ENCODE measurements at places on chromosomes 4 and X.

- DNase-seq: no peak
These were observed 25.6 kb upstream of the TADA2B start for GRCh38 chr4:7017446-7018048.

GRCh38 chr4:169795585-169795984, 37.8 kb upstream of the HPF1 start:
- no peak for DNase-seq

- no peak for DNase-seq
These were observed 7.0 kb downstream of the FGFRL1 start for GRCh38 chr4:1018147-1019020.

DNA sequence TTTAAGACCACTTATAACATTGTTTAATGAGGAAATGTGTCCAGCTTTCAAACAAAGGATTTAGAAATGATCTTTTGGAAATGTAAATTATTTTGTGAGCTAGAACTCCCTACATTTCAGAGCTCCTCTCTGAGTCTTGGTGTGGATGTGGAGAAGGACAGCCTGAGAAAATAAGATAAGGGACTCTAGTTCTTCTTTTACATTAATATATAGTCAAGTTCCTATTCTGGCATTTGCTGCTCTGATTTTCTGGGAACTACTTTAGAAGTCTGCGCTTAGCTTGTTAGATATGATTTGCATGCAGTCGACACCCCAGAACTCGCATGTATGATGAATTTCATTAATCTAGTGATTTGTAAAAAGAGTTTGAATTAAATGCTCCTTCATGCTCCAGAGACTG, 45.5 kb downstream of the TSPAN7 start:
- no peak for DNase-seq

GRCh38 chr4:183906739-183907651, 1.9 kb downstream of the STOX2 start:
- peak; percentile 6 for DNase-seq

DNA sequence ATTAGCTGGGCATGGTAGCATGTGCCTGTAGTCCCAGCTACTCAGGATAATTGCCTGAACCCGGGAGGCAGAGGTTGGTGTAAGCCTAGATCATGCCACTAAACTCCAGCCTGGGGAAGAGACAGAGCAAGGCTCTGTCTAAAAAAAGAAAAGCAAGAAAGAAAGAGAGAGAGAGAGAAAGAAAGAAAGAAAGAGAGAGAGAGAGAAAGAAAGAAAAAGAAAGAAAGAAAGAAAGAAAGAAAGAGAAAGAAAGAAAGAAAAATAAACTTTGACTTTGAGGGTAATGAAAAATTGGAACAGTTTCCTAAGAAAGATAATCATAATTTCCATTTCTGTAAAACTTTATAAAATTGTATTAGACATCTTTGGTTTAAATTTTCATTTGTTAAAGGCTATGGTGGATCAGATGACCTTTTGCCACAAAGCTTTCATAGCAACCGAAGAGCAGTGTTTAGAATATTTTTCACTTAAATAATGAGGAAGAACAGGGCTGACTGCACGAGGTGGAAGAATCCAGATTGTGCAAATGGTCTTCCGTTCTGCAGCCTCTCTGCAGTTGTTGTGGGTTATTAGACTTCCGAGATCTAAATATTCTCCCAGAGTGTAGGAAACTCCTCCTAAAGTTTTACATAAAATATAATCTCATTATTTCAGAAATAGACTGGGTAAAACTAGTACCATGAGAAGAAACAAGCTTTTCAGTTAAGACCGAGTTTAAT, 55.9 kb downstream of the RBM47 start:
- DNase-seq: no peak

- no peak for DNase-seq
These were observed 507.9 kb downstream of the MID1IP1 start for GRCh38 chrX:39309018-39309635.

DNA sequence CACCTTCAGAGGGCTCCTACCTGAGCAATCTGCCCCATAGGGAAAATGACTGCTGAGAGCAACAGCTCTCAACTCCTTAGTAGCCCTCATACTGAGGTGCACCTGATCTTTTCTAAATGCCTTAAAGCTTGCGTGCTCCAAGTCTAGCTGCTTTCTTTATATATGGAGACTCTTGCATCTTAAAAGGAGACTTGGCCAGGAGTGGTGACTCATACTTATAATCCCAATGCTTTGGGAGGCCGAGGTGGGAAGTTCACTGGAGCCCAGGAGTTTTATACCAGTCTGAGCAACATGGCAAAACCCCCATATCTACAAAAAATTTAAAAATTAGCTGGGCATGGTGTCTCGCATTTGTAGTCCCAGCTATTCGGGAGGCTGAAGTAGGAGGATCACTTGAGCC, 78.1 kb upstream of the TRIM2 start:
- DNase-seq: no peak

- DNase-seq: no peak
These were observed 1.1 kb downstream of the PCYT1B start for GRCh38 chrX:24646006-24646405.

DNA sequence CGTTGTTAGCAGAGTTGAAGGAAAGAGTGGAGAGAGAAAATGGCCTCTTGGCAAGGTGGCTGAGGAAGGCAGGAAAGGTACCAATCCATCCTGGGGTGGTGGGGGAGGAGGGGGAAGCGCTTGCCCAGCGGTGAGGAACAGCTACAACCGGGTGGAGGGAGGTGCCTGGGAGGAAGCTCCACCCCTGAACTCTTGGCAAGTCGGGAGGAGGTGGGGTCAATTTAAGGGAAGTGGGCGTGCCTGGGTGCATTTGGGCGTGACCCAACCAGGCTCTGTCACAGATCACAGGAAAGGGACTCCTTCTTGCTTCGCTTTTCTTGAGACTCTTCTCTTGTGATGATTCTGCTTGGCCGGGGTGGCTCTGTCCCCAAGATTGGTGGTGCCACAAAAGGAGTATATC, 41.7 kb downstream of the BCORL1 start:
- DNase-seq: peak; percentile 14

GRCh38 chrX:150185766-150186165, 177.4 kb upstream of the MAMLD1 start:
- no peak for DNase-seq

- DNase-seq: no peak
These were observed 146.4 kb downstream of the AMMECR1 start for GRCh38 chrX:110171442-110171841.

GRCh38 chr4:141375855-141376254, 155.2 kb downstream of the ZNF330 start:
- peak; percentile 25 for DNase-seq

DNA sequence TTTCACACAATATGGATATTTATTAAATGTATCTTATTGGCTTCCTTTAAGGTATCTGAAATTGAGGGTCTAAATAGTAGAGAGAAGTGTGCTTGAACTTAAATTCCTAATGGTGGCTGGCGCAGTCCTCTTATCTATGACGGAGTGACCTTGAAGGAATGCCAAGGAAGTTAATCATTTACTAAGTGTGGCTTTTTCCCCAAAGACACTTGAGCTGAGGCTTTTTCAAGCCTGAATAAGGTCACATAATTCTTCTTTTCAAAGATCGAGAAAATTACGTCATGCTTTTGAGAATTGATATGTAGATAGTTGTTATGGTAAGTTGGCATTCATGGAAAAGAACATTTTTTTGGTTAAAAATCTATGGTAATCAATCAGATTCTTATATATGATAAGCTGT, 11.7 kb upstream of the PRPS2 start:
- DNase-seq: peak; percentile 5

- no peak for DNase-seq
These were observed 38.0 kb downstream of the RADX start for GRCh38 chrX:106649523-106650428.

DNA sequence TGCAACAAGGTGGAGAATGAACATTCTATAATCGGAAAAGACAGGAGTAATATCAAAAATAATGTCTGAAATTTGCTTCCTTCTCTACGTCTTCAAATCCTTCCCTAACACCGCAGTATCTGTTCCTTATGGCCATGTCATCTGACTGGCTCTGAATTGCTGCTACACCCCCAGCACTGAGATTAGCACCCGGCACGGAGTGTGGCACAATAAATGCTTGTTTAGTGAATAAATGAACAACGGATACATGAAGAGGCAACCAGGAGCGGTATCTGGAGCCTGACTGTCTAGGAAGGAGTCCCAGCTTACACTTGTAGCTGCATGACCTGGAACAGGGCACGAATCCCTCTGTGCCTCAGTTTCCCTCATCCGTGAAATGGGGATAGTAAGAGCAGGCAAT, 164.3 kb downstream of the AFAP1 start:
- DNase-seq: no peak

DNA sequence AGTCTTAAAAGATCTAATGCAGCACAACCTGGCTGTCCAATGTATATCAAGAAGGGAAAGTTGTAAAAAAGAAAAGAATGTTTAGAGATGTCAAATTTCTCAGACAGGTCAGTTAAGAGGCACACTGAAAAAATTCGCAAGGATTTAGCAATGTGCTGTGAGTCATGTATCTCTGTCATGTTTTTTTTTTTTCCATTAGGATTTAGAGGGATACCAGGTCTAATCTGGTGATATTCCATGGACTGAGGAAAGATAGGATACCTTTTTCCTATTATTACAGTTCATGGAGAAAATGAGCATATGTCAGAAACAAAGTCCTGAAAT, 815.4 kb upstream of the PCDH10 start:
- no peak for DNase-seq

All from HuH-7 (cell line).